ENCODE measurements at places on chromosomes 6 and 20.

GRCh38 chr6:26195924-26196845, 109.0 kb downstream of the HFE start:
- no peak for DNase-seq

GRCh38 chr6:43748765-43749164, 21.2 kb upstream of the VEGFA start:
- DNase-seq, result no peak

DNA sequence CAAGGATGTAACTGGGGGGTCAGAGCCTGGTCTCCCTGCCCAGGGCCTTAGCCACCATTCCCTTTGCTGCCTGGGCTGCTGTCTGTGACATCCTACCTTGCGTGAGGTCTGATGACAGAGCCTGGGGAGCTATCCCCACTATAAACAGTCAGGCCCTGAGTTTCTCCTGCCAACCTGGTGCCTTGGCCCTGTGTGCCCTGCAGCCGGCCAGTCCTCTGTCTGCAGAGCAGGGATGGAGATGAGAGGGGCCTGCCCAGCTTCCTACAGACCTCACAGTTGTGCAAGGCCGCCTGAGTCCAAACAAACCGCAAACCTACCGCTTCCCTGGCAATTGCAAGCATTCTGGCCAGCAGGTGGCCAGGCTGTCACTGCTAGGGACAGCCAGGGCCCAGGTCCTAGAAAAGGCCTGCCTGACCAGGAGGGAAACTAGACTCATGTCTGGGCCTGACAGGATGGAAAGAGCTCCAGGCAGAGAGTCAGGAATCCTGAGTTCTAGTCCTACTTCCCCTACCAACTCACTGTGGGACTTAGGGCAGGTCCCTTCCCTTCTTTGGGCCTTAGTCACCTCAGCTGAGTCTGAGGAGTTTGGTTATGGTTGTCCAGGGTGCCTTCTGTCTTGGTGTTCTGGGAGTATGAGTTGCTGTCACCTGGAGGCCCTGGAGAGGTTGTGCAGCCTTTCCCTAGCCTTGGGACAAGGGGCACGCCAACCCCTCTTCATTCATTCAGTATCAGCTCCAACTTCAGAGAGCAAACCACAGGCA, 86.2 kb downstream of the VEGFA start:
- DNase-seq, result no peak

DNA sequence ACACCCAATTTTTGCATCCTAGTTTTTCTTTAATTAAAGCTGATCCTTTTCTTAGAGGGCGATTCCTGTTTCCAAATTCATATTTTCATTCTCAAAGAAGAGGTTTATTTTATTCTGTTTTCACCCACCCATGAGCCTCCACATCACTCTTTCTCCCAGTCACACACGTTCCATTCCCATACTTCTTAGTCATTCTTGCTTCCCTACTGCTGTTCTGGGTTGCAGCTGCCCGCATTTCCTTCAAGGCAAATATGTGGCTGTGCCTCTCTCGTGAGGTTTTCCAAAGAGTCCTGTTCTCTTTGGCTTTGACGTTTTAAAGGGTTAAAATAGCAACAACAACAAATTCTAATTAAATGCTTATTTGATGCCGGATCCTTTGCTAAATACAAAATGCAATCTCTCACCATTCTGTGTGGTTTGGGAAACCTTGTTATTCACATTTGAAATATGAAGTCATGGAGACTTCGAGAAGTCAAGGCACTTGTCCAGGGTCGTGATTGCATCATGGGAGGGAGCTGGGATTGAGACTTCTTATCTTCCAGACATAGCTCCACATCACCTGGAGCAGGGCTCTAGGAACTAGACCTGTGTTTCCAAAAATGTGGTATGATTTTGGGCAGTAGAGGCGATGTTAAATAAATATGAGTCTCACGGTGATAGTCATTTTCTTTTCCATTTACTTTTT, 126.6 kb downstream of the DOK5 start:
- DNase-seq, result no peak

- DNase-seq, result no peak
Observed at GRCh38 chr6:20098267-20098876, 113.9 kb downstream of the MBOAT1 start.

DNA sequence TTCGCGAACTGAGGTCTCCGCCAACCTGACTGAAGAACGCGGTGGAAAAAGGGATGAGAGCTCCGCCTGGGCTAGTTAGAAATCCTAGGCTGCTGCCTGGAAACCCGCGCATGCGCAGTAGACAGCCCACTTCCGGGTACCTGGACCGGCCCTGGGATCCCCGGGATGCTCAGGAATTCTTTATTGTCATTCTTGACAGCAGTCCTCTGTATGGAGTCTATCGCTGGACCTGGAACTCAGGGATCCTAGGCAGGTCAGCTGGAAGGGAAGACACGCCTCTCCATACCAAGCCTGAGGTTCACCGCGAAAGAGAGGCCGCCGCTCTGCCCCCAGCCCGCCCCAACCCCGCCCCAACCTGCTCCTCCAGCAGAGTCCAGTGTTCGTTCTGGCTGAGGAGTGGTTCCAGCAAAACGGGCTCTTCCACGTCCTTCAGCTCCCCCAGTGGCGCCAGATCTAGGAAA, 1379.2 kb upstream of the DEFB115 start:
- no peak for DNase-seq

DNA sequence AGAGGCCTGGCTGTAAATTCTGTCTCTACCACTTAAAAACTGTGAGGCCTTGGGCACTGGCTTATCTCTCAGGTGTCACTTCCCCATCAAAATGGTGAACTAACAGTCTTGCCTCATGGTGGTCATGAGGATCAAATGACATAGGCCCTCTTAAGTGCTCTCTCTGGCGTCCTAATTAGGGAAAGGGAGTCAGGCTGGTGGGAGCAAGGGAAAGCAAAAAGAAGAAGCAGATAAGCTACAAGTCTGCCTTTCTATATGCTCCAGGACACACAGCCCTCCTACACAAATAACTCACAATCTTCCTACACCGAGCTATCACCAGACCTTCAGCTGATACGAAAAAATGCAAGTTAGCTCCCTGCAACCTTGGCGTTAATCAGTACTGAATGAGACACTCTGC, 19.5 kb upstream of the SLC22A16 start:
- DNase-seq, result no peak

DNA sequence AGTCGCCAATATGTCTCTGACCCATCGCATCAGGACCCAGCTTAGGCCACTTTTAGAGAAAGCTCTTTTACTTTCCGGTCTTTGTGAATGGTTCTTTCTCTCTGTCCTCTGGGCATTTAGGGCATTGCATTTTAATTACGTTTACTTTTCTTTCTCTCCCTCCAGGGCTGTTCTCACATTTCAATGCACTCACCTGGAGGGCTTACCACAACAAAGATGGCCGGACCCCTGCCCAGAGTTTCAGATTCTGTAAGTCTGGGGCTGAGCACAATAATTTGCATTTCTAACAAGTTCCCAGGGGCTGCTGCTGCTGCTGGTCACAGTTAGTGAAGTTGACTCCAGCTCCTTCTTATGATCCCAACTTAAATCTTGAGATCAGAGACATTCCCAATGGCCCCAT, 3.0 kb downstream of the ANKRD66 start:
- DNase-seq, result no peak

DNA sequence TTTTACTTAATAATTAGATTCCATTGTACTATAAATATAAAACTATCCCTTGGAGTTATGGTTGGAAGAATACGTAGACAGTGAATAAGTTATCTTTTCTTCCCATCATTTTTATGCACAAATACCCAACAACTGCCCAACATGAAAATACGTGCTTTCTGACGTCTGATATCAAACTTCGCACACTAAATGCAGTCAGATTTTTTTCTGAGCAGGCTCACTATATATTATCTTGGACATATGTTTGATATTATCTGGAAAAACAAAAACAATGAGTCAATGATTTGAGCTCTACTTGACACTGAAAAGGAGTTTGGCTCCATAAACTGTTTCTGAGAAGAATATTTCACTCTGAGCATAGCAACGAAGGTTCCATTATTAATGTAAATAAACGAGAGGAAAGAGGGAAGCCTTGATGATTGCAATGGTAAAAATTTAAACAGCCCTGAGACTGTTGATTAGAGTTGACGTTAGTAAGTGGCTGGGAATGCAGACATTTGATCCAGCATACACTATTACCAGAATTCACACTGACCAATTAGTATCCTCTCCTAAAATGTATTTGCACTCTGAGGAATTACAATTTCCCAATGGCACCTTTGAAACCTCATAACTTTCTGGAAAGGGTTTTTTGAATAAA, 1090.0 kb downstream of the EPHA7 start:
- DNase-seq, result no peak

All from NCI-H187 treated with DMSO at 0.1 percent for 48 hours (cell line).